ENCODE measurements at places on chromosomes 12 and 14.

GRCh38 chr14:73740618-73741326 is 26.6 kb upstream of the PNMA1 start:
- DNase-seq: no peak

- DNase-seq: no peak
These were observed 142.5 kb upstream of the C14orf180 start for GRCh38 chr14:104436741-104437701.

DNA sequence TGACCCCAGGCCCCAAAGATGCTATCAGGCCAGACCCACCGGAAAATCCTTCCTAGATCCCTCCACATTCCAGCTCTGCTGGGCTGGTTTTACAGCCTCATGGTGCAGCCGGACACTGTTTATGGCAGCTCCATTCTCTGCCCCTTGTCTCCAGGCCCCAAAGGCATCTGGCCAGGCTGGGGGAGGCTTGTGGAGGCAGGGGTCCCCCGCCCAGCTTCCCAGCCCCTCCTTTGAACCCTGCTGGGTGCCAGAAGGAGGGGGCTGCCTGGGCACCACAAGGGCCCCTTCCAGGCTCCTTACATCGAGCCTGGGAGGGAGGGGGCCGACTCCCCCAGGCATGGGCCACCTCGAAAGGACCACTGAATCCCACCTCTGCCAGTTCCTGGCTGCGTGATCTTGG is 19.8 kb upstream of the SMUG1 start:
- DNase-seq: no peak

DNA sequence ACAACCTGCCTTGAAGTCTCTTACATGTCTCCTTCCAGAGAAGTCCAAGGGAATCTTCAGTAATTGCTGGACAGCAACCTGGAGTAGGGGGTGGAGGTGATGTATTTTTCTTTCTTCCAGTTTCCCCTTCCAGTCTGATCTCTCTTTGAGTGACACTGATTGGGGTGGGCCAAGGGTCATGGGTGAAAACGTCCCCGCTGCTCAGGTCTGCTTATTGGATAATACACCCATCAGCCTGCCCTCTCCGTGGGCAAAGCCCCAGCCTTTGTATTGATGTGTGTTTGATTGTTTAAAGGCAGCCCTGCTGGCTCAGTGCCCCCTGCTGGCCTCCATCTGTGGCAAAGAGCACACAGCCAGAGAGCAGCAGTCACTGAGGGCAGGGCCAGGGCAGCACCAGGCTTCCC is 35.7 kb upstream of the ATP2A2 start:
- DNase-seq: no peak

DNA sequence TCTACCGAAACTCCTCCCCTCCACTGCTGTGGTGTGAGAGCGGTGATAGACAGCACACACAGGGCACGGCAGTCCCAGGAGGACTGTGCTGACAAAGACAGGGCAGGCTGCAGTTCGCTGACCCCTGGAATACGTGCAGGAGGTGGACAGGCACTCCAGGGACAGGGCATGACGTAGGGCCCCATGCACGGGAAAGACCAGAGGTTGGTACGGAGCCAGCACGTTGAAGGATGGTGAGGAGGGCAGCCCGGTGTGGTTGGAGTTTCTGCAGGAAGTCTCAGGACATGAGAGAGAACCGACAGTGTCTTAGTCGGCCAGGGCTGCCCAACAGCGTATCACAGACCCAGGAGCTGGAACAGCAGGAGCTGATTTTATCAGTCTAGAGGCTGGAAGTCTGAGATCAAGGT is 254.2 kb upstream of the FKBP4 start:
- DNase-seq: no peak

DNA sequence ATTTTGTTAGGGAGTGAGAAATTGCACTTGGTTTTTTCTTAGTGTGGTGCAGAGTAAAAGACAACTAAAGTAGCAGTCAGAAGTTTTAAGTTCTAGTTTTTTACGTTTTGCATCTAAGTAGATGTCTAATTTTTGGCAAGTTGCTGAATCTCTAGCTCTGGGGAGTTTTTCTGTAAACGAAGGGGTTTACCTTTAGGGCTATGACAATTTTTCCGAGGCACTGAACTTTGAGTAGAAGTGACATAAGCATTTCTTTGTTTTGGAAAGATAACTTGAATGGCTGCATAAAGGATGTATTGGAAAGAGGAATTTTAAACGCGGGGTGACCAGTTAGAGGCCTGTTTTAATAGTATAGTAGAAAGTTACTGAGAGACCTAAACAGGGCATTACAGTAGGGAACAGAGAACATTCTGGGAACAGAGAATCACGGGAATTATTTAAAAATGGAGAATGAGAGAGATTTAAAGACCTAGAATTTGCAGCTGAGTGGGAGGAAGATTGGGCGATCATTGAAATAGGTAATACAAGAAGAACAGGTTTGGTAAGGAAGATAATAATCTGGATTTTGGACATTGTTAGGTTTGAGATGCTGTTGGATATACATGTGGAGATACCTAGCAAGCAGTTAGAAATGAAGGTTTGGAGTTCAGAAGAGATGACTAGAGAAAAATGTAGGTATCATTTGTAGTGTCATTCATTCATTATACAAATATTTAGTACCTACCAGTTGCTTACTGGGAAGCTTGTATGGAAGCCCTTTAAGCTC is 1.2 kb downstream of the ZNF410 start:
- DNase-seq: no peak

DNA sequence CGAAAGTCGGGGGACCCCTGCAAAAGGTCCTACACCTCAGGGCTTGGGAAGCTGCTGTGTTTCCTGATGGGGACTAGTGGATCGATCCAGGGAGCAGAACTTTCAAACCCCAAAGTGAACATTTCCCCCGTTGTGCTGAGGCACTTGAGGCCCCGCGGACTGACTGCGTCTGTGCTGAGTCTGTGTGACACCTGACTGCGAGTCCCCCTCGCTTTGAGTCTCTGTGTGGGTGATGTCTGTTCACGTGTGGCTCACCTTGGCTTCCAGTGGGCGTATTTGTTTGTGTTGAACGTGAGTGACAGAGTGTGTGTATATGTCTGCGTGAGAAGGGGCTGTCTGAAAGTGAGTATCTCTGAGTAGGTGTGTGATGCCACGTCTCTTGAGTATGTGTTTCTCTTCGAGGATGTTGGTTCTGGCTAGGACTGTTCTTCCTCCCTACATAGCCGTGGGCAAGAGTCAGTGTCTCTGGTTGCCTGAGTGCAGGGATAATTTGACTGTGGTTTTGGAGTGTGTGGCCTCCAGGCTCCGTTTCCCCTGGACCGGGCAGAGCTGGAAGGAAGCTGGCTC is 1.3 kb downstream of the TEAD4 start:
- no peak for DNase-seq

DNA sequence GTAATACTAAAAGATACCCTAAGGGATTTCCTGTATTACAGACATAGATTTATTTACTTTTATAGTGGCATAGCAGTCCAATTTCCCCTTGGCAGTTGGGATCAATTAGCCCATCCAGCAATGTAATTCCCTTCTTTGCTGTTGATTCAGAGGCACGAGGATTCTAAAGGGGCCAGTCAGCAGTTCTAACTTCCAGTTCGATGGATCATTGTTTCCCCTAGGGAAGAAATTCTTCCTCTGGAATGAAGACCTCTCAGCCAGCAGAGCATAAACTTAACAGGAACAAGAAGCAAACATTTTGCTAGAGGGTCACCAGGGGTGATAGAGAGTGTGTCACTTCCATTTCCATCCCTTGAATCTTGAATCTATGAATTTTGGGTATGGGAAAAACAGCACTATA is 395.7 kb upstream of the NOVA1 start:
- no peak for DNase-seq

GRCh38 chr12:117662620-117663395 is 301.4 kb upstream of the NOS1 start:
- no peak for DNase-seq

DNA sequence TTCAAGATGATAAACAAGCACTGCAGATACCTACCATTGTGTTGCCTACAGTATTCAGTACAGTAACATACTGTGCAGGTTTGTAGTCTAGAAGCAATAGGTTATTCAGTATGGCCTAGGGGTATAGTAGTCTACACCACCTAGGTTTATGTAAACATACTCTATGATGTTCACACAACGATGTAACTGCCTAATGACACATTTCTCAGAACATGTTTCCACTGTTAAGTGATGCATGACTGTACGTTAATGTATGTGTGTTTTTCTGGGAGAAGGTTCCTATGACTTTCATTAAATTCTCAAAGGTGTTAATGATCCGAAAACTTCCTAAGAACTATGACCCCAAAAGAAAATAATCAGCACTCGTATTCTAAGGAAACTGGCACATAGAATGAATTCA is 20.9 kb upstream of the CALM1 start:
- DNase-seq: no peak

DNA sequence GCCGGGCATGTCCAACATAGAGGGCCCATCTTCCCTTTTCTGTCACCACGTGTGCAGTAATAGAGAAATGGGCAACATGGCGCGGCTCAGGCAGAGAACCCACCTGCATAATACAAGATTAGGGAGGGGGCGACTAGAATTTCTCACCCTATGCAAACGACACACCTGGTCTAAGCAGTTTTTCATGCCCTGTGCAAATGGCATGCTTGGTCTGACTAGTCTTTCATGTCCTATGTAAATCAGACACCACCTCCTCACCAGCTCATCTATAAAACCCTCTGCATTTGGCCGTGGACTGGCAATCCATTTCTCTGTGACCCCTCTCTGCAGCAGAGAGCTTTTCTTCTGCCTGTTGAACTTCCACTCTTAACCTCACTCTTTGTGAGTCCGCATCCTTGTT is 180.2 kb upstream of the PZP start:
- no peak for DNase-seq

DNA sequence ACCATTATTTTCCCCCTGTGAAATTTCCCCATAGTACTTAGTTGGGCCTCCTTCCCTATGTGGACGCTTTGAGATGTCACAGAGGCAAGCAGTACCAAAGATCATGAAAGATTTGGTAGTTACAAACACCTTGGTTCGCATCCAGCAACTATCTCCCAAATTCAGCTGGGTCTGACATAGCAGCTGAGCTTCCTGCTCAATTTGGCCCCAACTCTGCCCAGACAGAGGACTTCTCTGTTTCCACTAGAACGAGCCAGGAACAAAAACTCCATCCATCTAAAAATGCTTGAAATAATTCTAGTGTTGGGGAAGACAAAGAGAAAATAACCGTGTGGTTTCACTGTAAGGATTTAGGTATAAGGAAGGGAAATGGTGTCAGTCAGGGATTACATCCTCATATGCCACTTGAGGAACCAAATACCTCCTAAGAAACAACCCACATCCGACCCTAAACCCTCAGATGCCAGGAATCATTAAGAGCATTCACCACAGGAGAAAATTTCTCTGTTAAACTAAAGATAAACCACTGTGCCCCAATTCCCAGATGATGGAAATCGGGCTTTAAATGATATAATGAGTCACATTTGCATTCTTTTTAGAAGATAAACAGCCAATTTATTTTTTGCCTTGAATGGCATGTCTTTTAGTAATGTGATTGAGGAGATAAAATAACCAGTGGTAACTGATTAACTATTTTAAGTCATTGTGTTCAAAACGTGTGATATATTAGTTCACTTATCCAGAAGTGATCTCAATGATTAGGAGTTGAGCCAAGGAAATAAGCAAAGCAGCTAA is 103.7 kb upstream of the IFNG-AS1 start:
- peak; percentile 39 for DNase-seq

- peak; percentile 55 for DNase-seq
These were observed 103.5 kb upstream of the BCAT1 start for GRCh38 chr12:25052196-25052913.

GRCh38 chr12:91099836-91100235 is 11.5 kb downstream of the LUM start:
- DNase-seq: no peak

GRCh38 chr12:103462675-103463074 is 33.1 kb downstream of the C12orf42 start:
- no peak for DNase-seq

GRCh38 chr12:40622246-40622838 is 69.9 kb upstream of the CNTN1 start:
- peak; percentile 42 for DNase-seq

- DNase-seq: no peak
These were observed 2.5 kb upstream of the DACT1 start for GRCh38 chr14:58635091-58635830.

- no peak for DNase-seq
These were observed 957.7 kb downstream of the DIO2 start for GRCh38 chr14:79253576-79253975.

GRCh38 chr12:130179621-130180020 is 17.4 kb downstream of the FZD10 start:
- DNase-seq: no peak

- no peak for DNase-seq
These were observed 226.1 kb upstream of the DIO3 start for GRCh38 chr14:101335061-101335661.

DNA sequence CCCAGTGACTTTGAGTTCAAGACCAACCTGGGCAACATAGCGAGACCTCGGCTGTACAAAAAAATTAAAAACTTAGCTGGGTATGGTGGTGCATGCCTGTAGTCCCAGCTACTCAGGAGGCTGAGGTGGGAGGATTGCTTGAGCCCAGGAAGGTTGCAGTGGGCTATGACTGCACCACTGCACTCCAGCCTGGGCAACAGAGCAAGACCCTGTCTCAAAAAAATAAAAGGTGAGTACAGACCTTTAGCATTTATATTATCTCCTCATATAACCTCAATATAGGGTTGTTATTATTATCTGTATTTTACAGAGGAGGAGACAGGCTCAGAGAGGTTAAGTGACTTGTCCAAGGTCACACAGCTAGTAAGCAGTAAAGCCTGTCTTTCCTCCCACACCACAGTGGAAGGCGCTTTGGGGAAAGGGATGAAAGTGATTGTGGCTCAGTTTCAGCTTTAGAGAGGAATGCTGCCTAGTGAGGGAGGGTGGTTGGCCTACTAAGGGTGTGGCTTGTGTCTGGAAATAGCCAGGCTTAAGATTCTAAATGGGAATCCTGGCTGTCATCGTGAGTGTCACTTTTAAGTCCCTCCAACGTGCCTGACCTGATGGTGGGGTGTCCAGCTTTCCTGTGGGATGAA is 7.2 kb downstream of the TPCN1 start:
- no peak for DNase-seq

- no peak for DNase-seq
These were observed 40.2 kb downstream of the CCNK start for GRCh38 chr14:99521176-99522024.

GRCh38 chr14:34851395-34851794 is 23.8 kb downstream of the BAZ1A start:
- no peak for DNase-seq

- DNase-seq: peak; percentile 96
These were observed at the start of gene KDM5A for GRCh38 chr12:389142-390096. Gene KDM5A (minus strand): TSS chr12:389320. CDS start chr12:389091, 229 bp downstream.

DNA sequence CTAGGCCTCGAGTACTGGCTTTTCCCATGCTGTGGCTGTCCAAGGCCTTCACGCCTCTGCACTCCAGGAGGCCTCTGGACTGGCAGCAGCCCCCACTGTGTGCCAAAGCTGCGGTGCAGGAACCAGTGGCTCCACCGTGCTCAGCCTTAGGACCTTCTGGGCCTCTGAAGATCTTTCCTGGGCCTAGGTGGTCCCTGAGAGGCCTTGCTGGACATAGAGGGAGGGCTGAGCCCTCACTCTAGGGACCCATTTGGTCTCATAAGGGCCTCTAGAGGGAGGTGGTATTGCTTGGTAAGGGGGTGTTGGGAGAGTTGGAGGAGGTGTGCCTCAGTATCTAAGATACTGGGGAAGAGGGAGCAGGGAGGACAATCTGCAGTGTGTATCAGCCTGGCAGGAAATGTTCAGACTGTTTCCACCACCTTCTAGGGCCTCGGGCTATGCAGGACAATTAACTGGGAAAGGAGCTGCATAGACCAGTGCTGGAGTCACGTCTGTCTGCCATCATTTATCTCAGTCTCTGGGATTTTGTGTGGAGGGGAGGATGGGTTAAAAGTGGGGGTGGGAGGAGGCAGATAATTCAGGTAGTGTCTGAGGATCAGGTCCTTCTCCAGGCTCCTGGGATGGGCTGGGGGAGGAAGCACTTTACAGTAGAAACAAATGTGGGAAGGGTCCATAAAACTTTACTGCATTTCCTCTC is 2.9 kb downstream of the HOXC5 start:
- DNase-seq: peak; percentile 16
